HAP-1 (cell line): ENCODE measurements at places on chromosomes 5 and 9.

- no peak for DNase-seq
Measured at GRCh38 chr5:78626009-78626571, 22.5 kb downstream of the LHFPL2 start.

- DNase-seq: peak; percentile 49
Measured at GRCh38 chr9:72681283-72681630, 159.8 kb downstream of the TMC1 start.

GRCh38 chr5:573976-574375 is 38.2 kb upstream of the CEP72 start:
- DNase-seq: no peak

GRCh38 chr9:694403-695154 is 146.9 kb upstream of the DMRT1 start:
- DNase-seq: no peak

GRCh38 chr5:151167022-151167421 is 9.4 kb upstream of the ANXA6 start:
- no peak for DNase-seq
